Umbilical cord (tissue), 2 donors: ENCODE measurements at places on chromosomes 6 and 20. TPM values are rescaled to one million over a fixed set of nuclear protein-coding genes. Genes with fewer than 3 reads are reported as not detected.

DNA sequence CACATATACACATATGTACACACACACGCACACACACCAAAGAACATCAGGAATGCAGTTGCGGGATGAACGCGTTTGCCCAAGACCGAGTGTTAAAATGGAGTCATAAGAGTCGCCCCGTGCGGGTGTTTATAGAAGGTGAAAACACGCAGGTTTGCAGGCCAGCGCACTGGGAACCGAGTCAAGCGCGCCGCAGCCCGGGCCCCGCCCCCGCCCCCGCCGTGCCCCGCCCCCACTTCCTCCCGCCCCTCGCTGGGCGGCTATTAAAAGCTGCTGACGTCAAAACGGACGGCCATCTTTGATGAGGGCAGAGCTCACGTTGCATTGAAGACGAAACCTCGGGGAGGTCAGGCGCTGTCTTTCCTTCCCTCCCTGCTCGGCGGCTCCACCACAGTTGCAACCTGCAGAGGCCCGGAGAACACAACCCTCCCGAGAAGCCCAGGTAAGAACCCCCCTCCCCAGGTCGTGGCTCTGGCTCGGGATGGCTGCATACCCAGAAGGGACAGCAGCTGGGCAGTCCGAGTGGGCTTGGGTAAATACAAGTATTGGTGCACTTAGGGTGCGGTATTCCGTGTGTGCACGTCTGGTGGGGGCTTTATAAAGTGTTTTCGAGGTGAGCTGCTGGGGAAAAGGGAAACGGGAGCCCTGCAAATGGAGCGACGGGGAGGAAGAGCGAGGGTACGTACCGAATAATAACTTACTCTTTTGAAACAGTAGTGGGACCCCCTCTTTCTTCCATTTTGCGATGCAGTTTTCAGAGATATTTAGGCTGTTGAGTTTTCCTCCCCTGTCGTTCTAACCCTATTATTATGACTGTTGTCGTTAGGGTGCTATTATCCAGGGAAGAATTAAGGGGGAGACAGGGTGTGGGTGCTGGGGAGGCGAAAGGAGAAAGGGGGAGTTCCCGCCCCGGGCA is at the start of gene SNAP25:
Gene SNAP25, plus strand, starts transcription at position 295 of the 916 bp plus-strand sequence. CDS start 56,662 bp downstream, outside the sequence.
- DNase-seq: peak; percentile 91

DNA sequence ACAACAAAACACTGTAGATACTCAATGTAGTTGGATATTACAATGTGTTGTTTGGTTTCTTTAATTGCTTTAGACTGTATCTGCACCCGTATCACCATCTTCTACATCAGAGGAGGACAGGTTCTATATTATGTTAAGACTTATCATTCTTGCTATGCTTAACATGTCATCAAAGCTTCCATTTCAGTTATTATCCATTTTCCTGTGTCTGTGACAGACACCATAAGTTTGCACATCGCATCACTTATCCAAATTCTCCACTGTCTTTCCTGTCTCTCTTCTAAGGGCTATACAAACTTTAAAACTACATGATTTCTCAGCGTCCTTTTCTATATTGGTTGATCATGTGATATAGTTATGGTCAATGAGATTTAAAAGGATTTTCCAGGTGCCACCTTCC is 719.0 kb downstream of the TBC1D32 start:
- no peak for DNase-seq

DNA sequence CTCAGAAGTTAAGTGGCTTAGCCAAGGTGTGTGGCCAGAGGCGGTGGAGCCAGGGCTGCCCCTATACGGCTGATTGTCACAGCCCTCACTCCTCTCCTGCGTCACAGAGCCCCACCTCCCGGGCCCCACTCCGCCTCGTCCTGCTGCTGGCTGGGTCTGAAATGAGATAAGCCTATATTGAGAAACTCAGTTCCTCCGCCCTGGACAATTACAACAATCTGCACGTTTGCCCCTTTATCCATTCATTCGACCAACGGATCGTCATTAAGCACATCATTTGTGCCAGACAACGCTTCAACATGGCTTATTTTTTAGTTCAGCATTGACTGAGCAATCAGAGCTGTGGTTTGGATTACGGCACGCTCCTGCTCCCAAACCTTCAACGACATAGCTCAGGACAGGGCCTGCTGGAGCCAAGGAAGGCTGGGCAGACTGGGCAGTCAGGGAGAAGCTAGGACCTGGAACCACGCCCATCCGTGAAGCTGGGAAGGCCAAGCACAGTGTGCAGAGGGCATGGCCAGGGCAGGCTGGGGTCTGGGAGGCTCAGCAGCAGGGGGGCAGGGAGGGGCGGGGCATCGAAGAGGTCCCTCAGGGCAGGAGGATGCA is 16.6 kb upstream of the EZR start:
- peak; percentile 85 for DNase-seq

- DNase-seq: no peak
Measured at GRCh38 chr6:89944826-89945407, 50.6 kb downstream of the GJA10 start.

DNA sequence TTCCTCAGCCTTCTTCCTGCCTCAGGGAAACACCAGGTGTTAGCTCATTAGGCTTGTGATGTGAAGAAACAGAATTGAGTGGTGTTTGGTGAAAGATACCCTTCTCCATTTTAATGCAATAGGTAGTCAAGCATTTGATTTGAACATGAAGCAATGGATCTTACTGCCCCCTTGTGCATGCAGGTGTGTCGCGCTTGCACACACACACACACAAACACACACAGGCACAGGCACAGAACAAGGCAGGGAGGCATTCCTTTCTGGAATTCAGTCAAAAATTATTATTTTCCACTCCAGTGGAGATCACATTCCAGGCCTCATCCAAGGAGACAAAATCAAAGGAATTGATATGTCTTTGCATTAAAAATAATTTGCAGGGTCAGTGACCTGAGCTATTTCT is 667.0 kb upstream of the MARCKS start:
- no peak for DNase-seq

GRCh38 chr6:165726290-165726875 is 63.3 kb upstream of the PDE10A start:
- no peak for DNase-seq

DNA sequence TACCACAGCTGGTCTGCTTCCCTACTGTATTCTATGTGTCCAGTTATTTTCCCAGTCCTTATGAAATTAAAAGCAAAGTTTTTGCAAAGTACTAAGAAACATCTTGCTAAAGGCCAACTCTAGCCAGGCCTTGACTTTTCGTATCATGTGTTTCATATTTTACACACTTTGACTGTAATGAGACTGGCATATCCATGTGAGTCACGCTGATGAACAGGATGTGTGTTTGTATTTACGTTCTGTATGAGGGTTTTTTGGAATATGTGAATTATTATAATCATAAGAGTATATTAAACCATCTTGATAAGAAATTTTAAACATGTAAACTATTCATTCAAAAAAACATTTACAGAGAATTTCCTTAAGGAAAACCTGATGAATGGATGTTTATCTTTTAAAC is 59.7 kb downstream of the EYA4 start:
- DNase-seq: no peak

DNA sequence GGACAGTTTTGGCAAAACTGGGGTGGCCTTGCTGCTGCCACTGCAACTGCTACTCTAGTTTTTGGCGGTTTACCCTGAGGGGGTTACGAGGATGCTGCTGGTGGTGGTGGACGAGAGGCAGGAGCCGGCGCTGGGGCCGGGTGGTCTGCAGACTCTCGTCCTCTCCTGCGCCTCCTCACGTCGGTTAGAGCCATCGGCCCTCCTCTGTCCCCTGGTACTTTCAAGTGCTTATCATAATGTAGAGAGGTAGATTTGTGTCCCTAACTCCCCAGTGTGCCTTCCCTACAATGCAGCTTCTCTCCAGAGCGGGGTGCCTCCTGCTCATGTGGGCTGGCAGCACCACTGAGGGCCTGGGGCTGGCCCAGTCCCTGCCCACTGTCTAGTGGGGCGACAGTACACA is 25.9 kb downstream of the PNLDC1 start:
- no peak for DNase-seq

DNA sequence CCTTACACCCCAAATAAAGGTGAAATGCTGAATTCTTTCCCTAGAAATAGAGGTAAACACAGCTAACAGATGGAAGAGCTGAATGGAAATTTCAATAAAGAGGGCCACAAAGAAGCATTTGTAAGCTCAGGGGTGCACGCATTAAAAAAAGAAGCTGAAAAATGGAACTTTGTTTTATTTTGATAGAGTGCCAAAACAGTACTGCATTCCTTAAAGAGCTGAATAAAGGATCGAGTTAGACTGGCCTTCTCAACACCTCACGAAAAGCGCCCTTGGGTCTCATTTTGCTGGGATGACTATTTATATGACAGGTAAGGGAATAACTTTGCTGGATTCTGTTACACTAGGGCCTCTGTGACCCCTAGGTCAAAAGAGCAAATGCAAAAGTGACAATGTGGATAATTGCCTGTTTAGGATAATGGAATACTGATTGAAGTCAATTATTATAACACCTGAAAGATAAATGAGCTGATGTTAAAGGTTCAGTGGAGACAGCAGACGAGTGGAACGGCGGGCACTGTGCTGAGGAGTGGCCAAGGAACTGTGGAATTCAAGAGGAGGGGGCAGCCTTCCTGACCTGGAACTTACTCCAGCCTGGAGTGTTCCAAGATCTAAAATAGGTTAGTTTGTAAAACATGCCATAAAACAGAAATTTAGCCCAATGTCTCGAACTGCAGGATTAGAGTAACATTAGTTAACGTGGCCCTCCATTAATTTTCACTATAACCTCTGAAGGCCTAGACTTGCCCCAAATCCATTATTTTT is 168.4 kb downstream of the FOXC1 start:
- no peak for DNase-seq

- no peak for DNase-seq
Measured at GRCh38 chr6:159973406-159973805, 4.5 kb downstream of the IGF2R start.

DNA sequence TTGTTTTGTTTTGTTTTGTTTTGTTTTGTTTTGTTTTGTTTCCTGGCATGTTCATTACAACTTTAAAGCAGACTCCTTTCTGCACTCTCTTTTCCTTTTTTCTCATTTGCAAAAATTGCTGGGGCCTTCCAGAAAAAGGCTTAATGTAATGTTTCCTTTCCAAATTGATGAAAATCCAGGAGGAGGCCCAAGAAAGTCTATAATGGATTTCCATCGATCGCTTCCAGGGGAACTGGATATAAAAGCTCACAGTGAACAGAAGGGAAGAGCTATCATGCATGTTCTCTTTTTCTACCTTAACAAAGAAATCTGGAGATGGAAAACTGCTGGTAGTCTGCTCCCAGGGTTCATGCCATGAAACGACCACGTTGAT is 28.7 kb downstream of the ISM1 start:
- no peak for DNase-seq

GRCh38 chr6:43005844-43006243 is 7.9 kb downstream of the MEA1 start:
- DNase-seq: no peak

GRCh38 chr20:63898882-63899558 is 4.1 kb downstream of the DNAJC5 start:
- DNase-seq: no peak

Gene HEBP2
- 6.7 TPM for total RNA-seq

Gene TRIM40
- total RNA-seq: 0.48 TPM

Gene ARMH2
- not detected for total RNA-seq

Gene CTSA
- total RNA-seq: 16.4 TPM

Gene RHAG
- total RNA-seq: not detected

Gene CST3
- total RNA-seq: 92.7 TPM

Gene TAAR8
- total RNA-seq: not detected

Gene GLO1
- total RNA-seq: 84.7 TPM
